HCEC 1CT (cell line): ENCODE measurements at places on chromosomes 16 and 17.

DNA sequence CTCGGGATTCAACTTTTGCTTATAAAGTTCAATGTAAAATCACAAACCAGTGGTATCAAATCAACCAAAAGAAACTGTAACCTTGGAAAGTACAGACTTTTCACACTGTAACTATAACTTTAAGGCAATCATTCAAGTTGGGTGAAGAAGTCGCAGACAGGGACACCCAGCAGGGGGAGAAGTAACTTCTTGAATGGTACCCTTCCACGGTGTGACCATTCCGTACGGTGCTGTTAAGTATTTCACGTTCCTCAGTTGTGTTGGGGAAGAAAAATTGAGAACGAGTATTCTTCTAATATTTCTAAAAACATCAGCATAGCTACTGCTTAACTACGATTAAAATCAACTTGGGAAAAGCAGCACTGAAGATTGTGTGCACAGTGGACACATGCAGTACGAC, 55.8 kb downstream of the MYH10 start:
- DNase-seq, result no peak

DNA sequence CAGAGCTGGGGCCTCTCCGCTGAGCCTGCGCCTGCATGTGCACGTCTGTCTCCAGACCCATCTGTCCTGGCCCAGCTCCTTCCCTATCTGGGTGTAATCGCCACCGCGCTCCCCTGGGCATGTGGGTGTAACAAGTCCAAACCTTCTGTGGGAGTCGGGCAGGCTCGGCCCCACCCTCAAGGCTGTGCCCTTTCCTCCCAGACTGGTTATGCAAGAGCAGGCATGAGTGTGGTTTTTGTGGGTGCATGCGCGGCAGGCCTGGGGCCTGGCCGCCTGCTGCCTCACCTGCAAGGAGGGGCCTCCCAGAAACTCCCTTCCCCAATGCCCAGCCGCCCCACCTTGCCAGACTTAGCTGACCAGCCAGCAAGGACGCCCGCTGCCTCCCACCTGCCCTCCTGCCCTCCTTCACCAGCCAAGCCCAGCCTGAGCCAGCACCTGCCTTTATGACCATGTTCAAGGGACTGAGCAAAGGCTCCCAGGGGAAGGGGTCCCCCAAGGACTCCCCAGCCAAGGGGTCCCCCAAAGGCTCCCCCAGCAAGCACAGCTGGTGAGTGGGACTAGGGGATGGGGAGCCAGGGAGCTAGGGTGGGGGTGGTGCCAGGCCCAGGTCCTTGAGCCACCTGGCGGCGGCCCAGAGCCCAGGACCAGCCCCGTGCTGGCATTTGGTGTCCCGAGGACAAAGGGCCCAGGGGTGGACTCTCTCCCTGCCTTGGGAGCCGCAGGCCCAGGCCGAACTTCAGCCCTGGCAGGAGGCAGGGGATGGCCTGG, at the start of gene EVPLL:
EVPLL (plus strand) TSS at position 342 of the 768 bp plus-strand sequence. CDS start 3,160 bp downstream, outside the sequence.
- no peak for DNase-seq

DNA sequence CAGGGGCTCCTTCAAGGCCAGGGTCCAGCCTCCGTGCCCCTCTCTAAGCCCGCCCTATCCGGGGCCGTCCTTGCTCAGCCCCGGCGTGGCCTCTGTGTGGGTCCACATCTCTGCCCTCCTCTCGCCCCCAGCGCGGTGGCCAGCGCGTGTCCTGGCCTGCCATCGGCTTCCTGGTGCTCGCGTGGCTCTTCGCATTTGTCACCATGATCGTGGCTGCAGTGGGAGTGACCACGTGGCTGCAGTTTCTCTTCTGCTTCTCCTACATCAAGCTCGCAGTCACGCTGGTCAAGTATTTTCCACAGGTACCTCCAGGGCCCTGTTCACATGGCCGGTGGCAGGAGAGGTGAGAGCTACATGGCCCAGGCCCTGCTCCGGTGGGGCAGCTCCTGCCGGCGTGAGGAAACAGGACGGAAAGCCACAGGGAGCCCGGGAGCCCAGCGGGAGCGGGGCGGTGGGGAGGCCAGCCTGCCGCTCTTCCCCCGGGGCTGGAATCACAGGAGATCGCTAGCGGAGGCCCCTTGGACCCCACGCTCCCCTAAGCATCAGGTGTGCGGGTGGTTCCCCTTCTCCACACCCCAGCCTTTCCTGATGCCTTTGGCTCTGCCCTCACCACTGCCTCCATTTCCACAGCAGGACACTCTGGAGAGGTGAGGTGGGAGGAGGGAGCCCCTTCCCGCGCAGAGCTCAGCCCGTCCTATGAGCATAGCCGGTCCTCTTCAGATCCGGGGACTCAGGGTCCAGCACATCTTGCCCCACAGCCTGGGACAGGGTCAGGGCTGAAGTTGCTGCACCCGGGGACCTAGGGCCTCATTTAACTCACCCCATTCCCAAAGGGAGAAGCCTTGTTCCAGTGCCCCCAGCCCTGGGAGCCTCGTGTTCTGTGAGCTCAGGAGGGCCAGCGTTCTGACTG, 10.2 kb downstream of the TAX1BP3 start:
- DNase-seq, result no peak

DNA sequence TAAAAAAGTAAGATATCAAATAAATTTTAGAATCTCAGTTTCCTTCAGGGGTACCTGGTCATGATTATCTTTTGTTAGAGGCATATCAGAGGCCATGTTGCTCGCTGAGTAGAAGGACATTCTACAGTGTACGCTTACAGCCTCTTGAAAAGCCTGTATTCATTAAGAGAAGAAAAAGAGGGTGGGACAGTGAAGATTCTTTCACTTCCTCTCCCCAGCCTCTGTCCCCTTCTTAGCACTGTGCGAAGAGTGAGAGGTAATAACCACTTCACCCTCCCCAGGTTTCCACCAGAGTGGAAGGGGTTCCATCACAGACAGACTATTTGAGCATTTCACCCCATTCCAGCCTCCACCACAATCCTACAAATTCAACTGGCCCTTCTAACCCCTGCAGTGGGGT, 4.8 kb upstream of the LPO start:
- no peak for DNase-seq

DNA sequence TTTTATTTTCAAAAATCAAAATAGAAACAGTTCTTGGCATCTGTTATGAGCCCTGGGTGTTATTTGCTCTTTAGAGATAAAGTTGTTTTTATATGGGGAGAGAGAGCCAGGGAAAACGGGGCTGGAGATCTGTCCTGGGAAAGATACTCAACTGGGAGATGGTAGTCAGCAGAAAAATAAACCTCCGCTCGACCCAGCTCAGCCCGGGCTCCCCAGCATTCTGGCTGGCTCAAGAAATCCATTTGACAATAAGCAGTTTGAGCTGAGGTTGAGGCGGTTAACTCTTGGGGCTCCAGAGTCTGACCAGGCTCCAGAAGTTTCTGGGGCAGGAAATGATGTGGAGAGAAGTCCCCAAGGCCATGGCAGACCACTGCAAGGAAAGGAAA, 151.9 kb downstream of the IRX5 start:
- no peak for DNase-seq

- DNase-seq, result peak; percentile 68
These were observed 58.3 kb downstream of the B9D1 start for GRCh38 chr17:19304209-19304608.

GRCh38 chr17:39676198-39676819, 8.1 kb downstream of the PNMT start:
- no peak for DNase-seq

GRCh38 chr16:50298591-50299507, 32.5 kb downstream of the ADCY7 start:
- no peak for DNase-seq

DNA sequence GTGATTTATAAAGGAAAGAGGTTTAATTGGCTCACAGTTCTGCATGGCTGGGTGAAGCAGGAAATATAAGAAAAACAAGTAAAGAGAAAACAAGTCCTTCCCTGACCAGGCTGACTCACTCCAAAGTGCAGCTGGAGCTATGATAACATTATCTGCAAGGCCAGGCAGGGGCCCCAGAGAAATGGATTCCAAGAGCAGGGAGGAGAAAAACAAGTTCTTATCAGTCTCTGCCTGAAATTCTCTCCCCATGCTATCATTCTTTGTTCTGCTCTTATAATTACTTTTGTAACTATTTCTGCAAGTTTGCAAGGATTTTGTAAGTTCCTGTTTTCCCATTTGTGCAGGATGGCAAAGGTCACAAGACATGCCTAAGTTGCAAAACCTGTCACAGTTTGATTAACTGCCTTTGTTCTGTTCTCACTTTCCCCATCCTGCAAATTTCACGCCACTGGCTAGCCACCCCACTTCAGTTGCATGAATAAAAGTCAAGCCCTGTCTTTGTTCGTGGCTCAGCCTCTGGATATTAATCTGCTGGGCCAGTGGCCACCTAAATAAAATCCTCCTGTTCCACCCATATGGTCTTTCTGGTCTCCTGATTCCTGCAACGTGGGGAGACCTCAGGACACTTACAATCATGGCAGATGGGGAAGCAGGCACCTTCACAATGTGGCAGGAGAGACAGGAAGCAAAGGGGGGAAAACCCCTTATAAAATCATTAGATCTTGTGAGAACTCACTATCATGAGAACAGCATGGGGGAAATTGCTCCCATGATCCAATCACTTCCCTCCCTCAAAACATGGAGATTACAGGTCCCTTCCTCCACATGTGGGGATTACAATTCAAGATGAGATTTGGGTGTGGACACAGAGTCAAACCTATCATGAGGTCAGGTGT, 13.1 kb downstream of the ABCA9 start:
- peak; percentile 64 for DNase-seq

DNA sequence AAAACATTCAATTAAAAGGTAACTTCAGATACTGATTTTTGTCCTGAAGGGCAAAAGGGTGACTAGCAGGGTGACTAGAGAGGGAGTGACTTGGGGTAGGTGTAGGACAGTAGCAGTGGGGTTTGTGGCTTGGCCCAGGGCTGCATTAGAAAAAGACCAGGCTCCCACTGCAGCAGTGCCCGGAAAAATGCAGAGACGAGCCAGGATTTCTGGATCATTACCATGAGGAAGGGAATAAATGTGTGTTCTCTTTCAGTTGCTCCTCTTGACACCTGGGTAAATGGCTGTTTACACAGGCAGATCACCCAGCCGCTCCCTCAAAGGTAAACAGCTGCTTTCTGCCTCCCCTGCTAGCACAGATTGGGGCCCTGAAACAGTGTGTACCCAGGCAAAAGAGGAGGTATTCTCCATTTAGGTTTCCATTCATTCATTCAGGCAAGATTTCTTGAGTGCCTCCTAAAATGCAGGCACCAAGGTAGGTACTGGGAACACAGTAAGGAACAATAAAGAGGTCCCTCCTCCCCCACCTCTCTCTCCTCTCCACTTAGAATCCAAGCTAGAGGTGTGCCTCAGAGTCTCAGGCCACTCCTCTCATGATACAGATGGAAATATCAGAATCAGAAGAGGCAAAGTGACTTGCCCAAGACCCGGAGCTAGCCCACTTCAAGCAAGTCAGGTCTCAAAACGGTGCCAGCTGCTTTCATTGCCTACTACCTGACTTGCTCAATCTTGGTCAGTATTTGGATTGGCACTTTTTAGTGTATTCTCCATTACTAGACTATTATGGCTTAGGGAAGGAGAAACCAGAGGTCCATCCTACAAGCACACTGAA, 15.2 kb upstream of the TOX3 start:
- no peak for DNase-seq

DNA sequence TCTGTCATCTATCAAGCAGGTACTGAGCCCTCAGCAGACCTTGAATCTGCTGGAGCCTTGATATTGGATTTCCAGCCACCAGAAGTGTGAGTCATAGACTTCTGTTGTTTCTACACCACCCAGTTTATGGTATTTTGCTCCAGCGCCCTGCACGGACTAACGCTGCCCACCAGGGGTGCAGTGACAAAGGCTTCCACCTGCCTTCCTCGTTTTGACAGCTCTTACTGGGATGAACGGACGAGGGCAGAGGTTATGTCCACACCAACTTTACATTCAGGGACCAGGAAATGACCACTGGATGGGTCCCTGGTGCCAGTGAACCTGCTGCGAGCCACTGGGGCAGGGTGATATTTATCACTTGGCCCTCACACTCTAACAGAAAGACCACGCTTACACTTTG, 66.6 kb upstream of the CBX4 start:
- no peak for DNase-seq

- no peak for DNase-seq
These were observed 3.0 kb downstream of the DCXR start for GRCh38 chr17:82034371-82035011.

DNA sequence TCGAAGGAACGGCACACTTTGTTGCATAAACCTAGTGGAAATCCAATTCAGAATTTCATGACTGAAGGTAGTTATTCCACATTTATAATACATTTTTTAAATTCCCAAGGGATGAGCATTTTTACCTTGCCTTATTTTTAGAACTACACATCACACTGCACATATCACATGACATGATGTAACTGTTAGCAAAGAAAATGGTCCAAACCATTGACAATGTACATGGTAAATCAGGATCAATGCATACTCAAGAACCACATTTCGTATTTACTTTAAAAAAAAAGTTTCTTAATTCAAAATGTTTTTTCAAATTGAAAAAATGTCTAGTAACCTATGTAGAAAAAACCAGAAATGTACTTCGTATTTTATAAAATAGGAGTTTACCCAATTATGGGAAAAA, 2.5 kb downstream of the KANSL1 start:
- no peak for DNase-seq

- no peak for DNase-seq
These were observed 11.7 kb upstream of the MAF start for GRCh38 chr16:79612207-79612606.

GRCh38 chr17:20228860-20229259, 219.7 kb downstream of the SPECC1 start:
- DNase-seq, result no peak

- DNase-seq, result no peak
These were observed 5.0 kb upstream of the ADGRG1 start for GRCh38 chr16:57623251-57624043.

DNA sequence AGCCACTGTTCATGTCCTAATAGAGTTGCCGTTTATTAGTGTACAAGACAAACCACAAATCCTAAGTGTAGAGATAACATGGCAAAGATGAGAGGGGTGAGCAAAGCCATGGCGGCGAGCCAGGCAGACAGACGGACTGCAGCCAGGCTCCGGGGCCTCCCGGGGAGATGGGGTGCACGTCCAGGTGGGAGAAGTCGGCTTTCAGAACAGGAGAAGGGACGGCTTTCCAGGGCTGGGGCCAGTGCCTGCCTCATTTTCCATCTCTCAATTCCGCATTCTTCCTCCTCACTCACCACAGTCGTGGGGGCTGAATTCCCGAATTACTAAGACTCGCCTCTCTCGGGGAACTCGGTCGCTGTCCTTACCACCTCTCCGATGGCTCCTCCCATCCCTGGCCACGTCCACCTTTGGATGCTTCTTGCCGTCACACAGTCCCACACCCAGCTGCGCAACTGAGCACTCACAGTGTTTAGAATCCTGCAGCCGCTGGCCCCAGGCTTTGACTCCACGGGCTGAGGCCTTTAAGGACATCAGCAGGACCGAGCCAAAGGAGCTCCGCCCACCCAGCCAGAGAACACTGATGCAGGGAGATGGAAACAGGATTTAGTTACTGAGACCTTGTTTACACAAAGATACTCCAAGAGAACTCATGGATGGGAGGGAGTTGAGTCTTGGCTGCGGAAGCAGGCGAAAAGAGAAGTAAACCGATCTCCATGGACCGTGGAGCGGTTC, 59.7 kb downstream of the RNF112 start:
- DNase-seq, result peak; percentile 27

- no peak for DNase-seq
These were observed 14.5 kb upstream of the FOXF1 start for GRCh38 chr16:86495756-86496261.

GRCh38 chr17:9016941-9017552, 4.3 kb upstream of the NTN1 start:
- DNase-seq, result no peak
